ENCODE measurements at places on chromosomes 2 and 18.

DNA sequence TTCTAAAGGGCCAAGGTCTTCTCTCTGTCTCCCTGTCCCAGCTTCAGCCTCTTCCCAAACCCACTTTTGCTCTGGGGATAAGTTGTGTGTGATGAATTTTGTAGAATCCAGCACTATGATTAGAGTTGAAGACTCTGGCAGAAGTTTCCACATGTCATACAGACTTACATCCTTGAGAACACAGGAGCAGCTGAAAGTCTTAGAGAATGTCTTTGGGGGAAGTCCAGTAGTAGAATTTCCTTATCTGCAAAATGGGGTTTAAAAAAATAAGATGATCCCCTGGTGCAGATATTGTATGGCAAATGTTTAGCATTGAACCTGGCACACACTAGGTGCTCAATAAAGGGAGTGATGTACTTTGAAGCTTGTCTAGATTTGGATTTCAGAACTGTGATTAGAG is 65.2 kb downstream of the TMEM247 start:
- DNase-seq = no peak

- no peak for DNase-seq
Measured at GRCh38 chr2:160213511-160213910, 13.4 kb upstream of the ITGB6 start.

DNA sequence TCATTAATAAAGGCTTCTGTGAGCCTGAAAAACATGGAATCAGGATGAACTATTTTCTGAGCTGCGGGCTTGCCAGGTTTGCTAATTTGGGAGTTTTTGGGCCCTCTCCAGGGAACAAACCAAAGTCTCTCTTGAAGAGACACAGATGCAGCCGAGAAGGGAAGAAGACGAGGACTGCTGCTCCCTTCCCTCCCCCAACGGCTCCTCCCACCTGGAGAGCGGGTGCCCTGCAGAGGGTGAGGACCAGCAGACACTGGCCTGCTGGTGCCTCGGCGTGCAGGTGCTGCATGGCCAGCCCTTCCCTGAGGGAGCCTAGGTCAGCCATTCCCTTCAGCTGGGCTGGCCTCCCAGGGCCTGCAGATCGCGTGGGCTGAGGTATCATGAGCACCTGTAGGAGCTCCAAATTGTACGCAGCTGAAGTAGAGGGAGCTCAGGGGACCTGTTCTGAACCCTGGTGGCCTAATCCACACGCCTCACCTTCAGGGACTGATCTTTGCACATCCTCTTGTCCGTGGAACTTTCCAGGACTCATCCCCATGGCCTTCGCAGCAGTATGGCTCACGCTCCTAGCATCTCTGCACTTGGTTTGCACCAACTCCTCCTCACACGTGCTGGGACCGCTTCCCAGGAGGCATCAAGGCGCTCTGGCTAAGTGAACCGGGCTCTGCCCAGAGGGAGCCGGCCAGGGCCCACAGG is 19.5 kb downstream of the EMX1 start:
- no peak for DNase-seq

- DNase-seq = no peak
Measured at GRCh38 chr2:118813601-118814339, 33.7 kb downstream of the EN1 start.

- no peak for DNase-seq
Measured at GRCh38 chr2:140747665-140748064, 1383.2 kb downstream of the LRP1B start.

GRCh38 chr2:32068-32467 is 14.2 kb downstream of the FAM110C start:
- DNase-seq = no peak

- no peak for DNase-seq
Measured at GRCh38 chr2:29703336-29703735, 218.1 kb downstream of the ALK start.

- DNase-seq = no peak
Measured at GRCh38 chr18:5413447-5413846, 117.9 kb upstream of the ZBTB14 start.

- DNase-seq = no peak
Measured at GRCh38 chr2:229443546-229444268, 172.6 kb upstream of the PID1 start.

DNA sequence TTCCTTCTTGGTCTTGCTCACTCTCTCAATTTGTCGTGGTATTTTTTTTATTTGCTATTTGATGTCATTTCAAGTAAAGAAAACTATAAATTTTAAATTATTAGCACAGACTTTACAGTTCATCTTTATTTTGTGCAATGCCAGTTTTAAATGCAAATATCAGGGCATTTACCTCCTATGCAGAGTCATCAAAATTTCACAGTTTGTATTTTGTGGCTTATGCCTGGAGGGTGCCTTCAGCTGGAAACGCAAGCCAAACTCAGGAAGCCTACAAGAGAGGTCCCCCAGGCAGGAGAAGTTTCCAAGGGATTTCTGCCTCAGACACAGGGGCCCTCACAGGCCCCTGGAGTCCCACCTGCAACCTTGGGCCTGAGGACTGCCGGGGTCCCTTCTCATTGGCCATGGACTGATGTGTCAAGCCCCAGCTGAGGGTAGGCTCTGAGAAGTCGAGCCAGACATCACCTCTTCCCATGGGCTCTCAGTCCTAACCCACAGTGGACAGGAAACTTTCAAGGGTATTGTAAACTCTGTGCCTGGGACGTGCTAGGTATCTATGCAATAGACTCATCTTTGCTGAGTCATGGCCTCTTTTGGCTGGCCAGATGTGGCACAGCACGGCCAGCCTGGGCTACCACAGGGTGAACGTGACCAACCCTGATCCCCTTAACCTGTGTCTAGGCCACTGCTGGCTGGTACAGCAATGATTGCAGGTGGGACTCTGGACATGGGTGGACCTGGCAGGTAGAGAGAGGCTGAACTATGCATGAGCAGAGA is 236.5 kb downstream of the CELF4 start:
- DNase-seq = no peak

GRCh38 chr2:96344011-96344410 is 8.4 kb downstream of the NCAPH start:
- DNase-seq = no peak

DNA sequence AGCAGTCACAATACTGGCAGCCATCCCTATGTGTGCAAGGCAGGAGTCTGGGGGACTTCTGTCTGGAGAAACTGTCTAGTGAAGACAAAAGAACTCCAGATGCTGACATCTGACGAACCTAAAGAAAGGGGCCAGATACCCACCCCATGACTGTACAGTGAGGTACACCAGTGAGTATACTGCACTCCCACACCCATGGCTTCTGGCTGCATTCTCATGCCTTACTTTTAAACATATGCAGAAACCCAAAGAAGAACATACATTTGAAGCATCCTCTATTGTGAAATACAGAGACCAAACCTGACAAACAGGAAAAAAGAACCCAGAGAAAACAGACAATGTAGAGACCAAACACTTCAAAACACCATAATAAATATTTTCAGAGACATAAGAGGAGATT is 102.2 kb downstream of the ACTR3 start:
- no peak for DNase-seq

GRCh38 chr2:178962805-178963433 is 87.0 kb downstream of the CCDC141 start:
- DNase-seq = no peak

DNA sequence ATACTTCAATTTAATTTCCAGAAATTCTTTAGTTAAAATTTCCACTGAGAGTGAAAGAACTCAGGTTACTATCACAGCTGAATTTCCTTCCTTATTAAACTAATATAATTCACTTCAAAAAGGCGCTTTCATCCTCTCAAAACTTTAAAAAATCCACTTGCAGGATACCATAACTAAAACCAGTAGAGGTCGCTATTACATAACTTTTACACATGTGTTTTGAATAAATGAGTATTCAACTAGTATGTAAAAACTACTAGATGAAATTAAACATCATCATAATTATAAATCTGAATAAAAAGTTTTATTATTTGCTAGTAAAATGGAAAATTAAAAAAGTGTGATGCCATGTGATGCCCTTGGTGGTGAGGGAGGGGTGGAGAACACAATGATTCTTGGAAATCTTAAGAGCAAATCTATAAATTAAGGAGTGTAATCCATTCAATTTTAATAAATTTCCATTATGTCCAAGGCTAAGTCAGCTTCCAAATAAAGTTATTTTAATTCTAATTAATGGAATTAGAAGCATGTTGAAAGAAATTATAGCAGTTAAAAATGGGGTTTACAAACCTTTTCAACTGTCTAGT is 61.4 kb downstream of the SOS1 start:
- no peak for DNase-seq

DNA sequence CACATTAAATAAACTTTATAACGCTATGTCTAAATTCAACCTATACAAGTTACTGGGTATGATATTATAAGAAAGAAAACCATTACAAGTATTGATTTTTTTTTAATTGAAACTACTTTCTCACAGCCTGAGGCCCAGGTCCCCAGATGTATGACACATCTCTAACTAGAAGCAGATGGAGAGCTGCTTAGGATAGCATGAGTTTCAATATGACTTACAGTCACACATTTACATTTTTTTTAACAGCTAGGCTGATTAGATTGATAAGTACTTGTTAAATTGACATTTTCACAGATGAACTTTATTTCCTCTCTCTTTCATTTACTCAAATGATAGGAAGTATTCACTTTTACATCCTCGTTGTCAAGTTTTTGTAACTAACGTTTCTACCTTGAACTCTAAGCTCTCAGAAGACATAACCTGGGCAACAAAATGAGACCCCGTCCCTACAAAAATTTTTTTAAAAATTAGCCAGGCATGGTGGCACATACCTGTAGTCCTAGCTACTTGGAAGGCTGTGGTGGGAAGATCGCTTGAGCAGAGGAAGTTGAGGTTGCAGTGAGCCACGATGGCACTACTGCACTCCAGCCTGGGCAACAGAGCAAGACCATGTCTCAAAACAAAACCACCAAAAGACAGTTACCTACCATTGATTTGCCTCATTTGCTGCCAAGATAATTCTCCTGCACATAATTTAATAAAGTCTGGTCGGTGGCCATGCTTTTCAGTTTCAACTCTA is 52.4 kb downstream of the STK39 start:
- DNase-seq = no peak

- no peak for DNase-seq
Measured at GRCh38 chr18:44916429-44917207, 235.9 kb downstream of the SETBP1 start.

GRCh38 chr2:47039489-47039870 is 115.6 kb downstream of the STPG4 start:
- no peak for DNase-seq

- no peak for DNase-seq
Measured at GRCh38 chr18:53911200-53911599, 313.3 kb downstream of the MBD2 start.

DNA sequence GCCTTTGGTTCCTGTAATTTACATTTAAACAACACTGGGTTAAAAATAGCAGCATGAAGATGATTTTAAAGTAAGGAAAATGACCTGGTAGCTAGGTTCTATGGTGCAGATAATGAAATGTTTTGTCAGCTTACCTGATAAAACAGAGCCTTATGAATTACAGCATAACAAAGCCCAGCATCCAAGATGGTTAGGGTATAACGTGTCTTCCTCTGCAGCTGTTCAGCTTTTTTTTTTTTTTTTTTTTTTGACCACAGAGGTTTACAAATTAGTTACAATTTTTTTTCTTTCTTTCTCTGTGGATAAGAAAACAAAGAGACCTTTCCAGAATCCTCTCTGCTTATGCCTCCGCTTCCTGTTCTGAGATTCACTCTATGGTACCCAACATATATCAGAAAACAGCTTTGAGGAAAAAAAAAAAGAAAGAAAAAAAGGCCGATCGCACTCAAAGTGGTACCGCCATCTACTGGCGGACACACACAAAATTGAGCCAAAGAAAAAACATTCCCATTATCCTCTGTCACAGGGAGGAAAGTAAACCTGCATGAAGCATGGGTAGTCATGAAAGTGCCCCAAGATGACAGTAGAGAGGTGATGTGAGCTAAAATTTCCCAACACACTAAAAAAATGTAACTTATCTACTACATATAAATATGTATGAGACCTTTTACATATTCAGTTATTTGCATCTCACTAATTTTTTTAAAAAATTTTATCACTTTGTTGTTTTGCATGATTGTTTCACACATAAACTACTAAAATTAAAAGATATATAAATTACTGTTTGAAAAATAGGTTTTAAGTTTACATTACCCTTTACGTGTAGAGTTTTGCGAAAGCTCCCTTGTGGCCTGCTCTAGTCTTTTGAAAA is at the start of gene SCN3A:
Gene SCN3A, minus strand, starts transcription at position 362 of the 871 bp plus-strand sequence. CDS start 27,656 bp downstream, outside the sequence.
- DNase-seq = no peak

- DNase-seq = no peak
Measured at GRCh38 chr2:197677483-197677882, 2.1 kb upstream of the RFTN2 start.

- no peak for DNase-seq
Measured at GRCh38 chr2:55112229-55113031, 62.2 kb upstream of the RTN4 start.

GRCh38 chr18:22483407-22483806 is 65.7 kb upstream of the CTAGE1 start:
- no peak for DNase-seq

DNA sequence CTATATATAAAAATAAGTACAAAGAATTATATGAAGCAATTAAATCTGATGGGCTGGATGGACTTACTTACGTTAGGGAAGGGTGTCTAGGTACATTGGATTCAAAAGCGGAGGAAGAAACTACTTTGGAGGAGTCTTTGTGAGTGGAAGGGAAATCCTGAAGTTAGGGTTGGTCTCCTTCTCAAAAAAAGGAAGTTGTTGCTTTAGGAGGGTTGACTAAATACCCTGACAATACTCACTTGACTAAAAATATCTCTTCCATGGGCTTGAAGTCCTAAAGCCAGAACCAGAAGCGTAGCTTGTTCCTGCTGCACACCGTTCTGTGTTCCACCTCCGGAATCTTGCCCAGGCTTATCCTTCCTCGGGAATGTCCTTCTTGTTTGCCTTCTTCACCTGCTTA is 143.3 kb upstream of the ZEB2 start:
- DNase-seq = no peak

DNA sequence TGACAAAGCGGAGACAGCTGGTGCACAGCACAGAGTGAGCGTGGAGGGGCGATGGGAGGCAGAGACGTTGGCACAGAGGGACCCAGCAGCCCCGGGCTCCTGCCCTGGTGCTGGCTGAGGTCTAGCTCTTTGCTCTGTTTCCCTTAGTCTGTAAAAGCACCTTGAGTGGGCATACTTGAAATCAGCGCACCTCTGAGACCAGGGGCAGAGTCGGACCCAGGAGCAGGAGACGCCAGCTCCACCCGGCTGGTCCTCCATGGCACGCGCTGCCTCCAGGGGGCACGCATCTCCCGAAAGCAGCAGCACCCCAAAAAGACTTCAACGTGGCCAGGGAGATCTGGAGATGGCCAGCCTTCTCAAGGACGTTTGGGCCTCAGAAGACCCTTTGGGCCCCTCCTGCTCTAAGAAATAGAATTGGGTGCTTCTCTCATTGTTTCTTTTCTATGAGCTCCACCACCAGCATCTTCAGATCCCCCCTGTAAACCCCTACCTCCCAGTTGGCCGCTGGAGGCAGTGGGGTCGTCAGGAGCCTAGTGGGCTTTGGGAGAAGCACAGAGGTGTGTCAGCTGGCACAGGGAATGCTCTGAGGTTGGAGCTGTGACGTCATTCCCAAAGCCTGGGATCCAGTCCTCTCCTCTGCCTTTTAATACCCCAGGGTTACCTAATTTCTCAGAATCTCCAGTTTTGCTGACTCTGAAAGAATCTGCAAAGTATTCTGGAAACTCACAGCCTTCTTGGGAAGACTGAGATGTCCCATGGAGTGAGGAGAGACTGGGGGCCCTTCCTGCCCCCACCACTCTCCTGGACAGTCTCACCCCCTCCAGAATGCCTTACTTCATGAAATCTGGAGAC is 58.9 kb downstream of the CIB4 start:
- no peak for DNase-seq

GRCh38 chr18:27298214-27298804 is 113.2 kb upstream of the CHST9 start:
- DNase-seq = no peak

- no peak for DNase-seq
Measured at GRCh38 chr2:44770221-44771195, 171.0 kb upstream of the SIX3 start.
